ENCODE measurements at places on chromosomes 16 and 17.
A peak's percentile ranks its signal among the peaks of the same experiment; 100 is the strongest.

- DNase-seq = no peak
Observed at GRCh38 chr17:73138541-73139138, 26.2 kb upstream of the SSTR2 start.

- DNase-seq = no peak
Observed at GRCh38 chr16:7584561-7584960, 251.9 kb downstream of the RBFOX1 start.

- peak; percentile 88 for DNase-seq
Observed at GRCh38 chr16:67514382-67514828, 14.2 kb upstream of the RIPOR1 start.

GRCh38 chr16:47643323-47644000 lies 182.3 kb downstream of the PHKB start:
- peak; percentile 24 for DNase-seq

DNA sequence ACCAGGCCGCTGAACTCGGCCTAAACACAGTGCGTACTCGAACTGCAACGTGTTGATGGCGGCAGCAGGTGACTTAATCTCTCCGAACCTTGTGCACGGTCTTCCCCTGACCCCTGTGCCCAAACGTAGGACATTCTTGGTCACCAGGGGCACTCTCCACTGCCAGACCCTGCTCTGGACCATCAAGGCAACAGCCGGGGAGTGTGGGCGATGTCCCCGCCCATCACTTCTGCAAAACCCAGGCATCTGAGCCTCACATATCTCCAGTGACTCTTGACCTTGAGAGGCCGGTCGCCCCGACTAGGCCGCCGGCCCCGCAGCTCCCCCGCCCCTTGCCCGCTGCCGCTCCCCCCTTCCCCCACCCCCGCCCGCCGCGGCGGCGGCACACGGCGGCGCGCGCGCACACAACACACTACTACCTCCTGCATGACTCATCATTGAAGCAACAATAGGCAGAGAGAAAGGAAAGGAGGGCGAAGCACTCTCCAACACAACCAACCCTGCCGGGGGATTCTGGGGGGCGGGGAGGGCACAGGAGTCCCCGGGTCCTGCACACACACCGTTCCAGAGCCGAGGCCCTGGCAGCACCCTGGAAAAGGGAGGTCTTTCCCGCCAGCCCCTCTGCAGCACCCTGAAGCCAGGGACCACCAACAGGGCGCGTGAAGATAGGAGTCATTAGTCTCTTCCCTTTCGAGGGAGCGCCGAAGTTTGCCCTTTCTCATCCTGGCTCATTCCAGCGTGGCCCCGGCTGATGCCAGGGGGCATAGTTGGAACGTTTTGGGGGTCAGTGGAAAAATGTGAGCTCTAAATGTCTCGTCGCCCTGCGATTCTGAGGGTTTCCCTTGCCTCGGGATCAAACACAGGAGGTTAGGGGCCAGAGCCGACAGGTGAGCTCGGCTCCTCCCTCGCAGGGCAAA lies 1.9 kb downstream of the MNT start:
- DNase-seq = peak; percentile 69

DNA sequence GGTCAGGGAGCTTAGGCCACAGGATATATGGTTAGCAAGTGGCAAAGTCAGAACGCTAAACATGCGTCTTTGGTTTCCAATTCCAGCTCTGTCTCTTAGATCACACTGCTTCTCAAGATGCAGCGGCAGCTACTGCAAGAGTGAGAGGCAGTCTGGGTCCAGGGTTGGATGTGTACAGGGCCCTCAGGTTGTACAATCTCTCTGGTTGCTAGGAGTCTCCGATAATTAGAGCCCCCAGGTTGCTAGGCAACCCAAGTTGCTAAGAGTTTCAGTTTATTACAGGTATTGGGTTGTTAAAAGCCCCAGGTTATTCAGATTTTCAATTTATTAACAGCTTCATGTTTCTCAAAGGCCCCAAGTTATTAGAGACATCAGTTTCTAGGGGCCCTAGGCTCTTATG lies 15.5 kb upstream of the SPACA3 start:
- DNase-seq = no peak
